ENCODE measurements at places on chromosomes 11 and 22.

DNA sequence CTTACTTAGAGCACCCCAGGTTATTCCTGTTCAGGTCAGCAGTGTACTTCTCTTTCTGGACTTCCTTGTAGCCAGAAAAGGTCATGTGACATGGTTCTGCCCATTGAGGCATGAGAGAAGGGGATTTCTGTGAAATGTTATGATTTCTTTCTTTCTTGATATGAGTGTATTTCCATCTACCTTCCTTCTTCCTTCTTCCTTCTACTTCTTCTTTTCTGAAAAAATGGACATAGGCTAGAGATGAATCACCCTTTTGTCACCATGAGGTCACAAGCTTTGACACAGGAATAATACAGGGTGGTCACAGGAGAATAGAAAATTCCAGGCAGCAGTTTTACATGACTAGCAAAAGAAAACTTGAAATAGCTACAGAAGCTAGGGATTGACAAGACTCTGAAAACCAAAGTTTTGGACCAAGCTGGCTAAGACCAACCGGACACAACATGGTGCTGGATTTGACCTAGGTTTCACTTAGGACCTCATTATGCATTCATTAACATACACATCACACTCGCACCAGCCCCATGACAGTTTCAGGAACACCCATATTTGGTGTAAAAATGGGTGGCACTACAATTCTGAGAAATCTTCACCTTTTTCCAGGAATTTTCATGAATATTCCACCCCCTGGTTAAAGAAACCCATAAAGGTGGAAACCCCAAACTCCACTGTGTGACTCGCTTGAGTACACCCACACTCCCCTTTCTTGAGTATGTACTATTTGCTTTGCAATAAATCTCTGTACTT is 21.2 kb upstream of the MAP6 start:
- no peak for DNase-seq

DNA sequence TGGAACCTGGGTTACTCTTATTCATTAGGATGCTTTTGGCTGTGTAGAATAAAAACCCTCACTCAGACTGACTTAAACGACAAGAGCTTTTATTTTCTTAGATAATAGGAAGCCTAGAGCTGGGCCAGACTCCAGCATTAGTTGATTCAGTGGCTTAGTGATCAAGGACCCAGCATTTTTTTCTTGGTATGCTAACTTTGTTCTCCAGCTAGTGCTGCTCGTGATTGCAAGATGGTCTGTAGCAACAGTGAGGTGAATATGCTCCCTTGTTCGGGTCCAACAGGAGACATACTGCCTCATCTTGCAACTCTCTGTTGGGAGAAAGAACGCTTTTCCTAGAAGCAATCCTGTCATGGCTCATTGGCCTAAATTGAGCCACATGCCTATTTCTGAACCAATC is 33.4 kb downstream of the INSC start:
- DNase-seq, result no peak

- DNase-seq, result no peak
Measured at GRCh38 chr11:128311742-128312719, 275.3 kb downstream of the ETS1 start.

DNA sequence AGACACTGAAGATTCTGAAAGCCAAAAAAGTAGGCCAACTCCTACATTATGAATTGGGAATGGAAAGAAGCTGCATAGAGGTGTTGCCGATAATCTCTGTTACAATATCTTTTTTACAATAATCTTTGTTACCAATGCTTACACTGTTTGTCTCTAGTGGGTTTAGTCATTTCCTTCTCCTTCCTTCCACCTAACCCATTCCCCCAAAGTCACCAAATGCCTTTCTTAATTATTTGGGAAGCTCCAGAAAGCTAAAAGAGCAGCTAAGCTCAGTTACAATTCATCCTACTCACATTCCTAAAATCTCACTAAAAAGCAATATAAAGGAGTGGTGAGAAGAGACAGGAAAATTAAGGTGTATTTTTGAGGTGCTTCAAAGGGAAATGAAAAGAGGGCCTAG is 313.7 kb downstream of the SWAP70 start:
- DNase-seq, result no peak

DNA sequence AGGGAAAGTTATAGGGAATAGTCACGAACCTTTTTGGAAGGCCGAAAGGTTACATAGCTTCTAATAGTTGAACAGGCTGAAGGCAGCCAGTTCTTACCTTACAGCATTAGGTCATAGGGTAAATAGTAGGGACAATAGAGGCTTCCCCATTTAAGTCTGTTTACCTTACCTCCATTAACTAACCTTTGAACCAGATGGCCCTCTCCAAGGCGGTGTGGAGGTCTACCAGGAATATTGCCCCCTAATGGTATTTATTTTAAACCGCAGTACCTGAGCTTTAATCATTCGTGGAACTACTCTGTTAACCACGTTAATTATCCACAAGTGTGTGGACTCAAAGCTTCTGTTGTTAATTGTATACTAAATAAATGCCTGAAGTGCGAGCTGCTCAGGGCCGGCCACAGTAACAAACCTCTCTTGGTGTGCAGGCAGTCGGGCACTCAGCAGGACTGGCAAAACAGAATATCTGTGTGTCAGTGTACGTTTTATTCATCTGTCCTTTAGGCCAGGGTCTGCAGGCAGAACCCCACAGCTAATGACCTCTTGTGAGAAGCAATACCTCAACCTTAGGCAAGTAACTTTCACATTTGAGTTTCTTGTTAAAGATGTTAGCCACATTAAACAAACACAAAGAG is 81.7 kb downstream of the PRCP start:
- DNase-seq, result no peak

DNA sequence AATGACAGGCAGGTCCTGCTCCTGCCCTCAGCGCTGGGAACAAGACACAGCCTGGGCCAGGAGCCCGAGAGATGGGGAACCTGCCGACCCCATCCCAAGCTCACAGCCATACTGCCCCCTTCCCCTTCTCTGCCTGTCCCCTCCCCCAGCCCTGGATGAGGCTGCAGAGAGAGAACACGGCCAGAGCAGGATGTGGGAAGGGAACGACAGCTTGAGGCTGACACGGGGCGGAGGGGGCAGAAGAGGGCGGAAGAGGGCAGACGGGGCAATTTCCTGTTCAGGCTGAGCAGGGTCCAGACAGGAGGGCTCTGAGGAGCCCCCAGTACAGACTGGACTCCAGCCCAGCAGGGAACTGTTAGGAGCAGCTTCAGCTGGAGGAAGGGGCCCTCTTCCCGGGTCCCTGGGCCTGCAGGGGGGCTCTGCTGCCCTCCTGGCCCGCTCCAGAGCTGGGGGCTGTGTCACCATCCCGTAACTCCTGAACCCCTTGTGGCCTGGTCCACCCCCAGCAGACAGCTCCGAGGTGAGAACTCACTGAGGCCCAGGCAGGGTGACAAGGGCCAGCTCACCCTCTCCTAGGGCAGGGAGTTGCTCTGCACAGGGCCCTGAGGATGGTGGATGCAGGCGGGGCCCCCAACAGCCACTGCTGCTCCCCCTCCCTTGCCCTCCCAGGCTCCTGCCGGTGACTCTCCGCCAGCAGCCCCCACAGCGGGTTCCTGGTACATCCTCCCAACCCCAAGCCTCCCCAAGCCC is 5.7 kb downstream of the CTSD start:
- DNase-seq, result no peak

DNA sequence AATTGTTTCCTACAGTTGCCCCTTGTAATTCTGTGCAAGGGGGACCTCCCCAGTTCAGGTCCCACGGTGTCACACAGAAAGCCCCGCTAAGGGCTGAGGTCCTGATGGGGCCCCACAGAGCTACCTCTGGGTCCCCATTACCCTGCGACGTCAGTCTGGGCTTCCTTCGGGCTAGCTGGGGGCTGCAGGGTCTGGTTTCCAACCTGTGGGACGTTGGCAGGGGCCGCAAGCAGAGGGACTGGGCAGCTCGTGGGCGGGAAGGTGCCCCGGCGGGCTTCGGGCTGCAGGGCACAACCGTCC is 698 bp downstream of the SLC37A4 start:
- peak; percentile 16 for DNase-seq

GRCh38 chr11:60159868-60160267 is 23.0 kb downstream of the MS4A6A start:
- no peak for DNase-seq

DNA sequence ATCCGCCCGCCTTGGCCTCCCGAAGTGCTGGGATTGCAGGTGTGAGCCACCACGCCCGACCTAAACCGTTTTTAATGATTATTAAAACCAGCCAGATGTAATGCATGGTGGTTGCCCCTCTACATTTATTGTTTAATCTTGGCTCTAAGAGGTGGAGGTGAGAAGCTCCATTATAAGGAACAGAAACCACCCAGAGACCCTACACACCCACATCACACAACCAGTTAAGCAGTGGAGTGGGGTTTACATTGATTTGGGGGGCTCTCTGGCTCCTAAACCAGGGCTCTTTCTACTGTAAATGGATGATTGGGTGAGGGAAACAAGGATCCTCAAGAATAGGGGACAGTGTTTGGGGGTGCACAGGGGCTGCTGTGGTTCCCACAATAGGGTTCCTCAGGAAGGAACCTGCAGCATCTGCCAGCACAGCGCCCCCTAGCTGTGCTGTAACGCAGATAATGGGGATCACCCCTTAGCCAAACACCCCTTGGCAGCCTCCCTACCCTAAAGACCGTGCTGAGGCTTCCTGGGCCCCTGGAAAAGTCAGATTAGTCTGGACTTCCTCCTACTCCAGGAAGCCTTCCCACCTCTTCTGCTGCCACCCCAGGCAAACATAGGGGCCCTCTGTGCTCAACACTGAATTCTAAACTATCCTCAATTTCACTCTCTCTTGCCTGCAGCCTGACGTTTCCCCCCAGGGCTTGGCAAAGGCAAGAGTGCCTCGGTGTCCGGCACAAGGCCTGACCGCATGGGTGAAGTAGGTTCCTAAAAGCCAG is 2.4 kb downstream of the MPST start:
- DNase-seq, result peak; percentile 57

DNA sequence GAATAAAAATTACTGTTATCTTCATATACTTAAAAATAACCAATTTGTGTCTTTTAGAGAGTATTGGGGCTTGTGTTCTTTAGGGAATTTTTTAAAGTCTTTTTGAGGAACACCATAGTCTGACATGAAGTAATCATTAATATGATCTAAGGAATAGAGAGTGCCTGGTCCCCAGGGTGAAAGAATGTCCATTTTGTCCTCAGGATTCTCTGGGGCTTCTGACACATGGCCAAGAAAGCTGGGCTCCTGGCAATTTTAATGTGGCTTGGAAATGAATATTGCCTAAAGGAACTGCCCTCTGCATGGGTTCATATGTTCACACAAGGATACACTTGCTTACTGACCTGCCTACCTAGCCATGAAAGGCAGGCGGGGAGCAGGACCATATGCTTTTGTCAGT is 33.7 kb downstream of the NF2 start:
- no peak for DNase-seq

DNA sequence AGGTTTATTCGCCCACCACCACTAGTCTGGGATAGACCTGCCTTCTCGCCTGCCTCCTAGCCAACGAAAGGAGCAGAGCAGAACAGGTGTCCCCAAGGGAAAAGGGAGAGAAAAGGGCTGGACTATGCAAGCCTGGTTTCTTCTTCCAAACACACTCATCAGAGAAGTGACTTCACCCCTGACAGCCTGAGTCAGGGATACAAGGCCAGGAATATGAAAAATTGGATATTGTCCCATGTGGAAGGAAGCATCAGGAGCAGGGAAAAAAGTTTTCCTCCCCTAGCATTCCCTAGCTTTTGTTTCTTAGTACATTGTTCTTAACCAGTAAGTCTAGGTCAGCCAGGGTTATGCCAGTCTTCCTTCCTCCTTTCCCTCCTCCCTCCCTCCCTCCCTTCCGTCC is 56.9 kb upstream of the TNRC6B start:
- DNase-seq, result no peak

DNA sequence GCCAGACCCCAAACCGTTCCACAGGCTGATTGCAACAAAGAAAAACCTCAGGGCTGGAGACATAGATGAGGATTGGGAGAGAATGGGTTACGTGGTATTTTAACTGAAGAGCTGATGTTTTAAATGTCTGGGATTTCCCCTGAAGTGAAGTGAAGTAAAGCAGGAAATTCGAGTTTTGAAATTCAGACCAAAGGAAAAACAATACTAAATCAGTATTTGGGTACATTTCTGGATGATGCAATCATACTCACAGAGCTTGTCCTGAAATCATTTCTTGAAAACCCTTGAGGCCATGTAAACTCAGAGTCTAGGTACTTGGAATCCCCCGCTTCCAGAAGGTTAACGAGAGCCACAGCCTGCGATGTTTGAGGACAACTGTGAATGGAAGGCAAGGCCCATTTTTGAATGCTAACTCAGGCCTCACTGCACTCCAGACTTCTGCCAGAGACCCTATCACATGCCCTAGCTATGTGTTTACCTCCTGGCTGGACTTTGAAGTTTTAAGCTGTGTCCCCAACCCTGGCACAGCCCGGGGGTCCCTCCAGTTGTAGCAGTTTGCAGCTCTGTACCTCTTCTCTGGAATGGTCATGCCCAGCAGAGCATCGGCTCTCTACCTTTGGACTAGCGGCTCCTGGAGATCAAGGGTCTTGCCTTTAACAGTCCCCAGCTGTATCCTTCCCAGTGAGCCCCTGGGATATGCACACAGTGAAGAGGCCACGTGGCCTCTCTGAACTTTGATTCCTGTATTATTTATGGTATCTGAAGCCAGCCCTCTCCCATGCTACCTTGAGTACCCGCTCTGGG is 5.4 kb upstream of the FTH1 start:
- no peak for DNase-seq

- DNase-seq, result no peak
Measured at GRCh38 chr11:2127482-2128129, 11.6 kb downstream of the IGF2 start.

GRCh38 chr11:64352099-64352994 is 6.6 kb upstream of the RPS6KA4 start:
- no peak for DNase-seq

- no peak for DNase-seq
Measured at GRCh38 chr22:45428391-45429385, 15.2 kb downstream of the RIBC2 start.

DNA sequence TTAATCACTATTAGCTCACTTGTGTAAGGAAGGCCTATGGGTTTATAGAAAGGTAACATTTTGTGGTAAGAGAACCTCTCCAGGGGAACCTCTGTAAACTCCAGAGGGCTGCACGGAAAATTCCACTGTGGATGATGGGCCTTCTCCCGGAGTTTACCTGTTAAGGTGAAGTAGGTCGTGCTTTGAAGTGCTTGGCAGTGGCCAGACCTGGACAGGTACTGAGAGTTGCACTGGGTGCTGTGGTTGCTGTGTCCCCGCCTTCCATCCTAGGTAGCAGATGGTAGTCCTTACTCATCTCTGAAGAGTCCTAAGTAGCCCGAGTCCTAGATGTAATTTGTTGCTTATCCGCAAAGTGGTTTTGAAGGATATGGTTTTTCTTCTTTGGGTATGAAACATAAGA is 133.4 kb downstream of the TEAD1 start:
- no peak for DNase-seq

DNA sequence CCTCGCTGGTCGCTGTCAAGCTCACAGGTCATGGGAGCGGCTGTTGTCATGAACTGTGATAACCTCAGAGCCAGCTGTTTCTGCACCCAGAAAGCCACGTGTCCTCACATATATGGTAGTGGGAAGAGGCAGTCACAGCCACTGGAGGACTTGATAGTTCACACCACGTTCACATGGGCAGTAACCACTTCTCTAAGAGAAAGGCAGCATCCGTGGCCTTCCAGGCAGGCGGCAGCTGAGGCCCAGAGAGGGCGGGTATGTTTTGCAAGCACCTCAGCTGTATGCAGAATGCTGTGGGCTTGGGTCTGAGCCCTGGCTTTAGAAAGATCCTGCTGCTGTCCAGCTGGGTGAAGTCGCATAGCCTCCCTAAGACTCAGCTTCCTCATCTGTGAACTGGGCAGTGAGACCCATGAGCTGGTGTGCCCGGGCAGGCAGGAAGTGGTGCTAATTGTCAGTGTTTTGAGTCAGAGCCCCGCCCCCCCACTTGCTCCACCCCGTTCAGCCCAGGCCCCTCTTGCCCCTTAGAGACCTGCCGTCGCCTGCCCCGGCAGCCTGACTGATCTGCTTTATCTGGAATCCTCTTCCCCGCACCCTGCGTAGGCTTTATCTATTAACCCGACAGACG is 13.3 kb downstream of the TTC38 start:
- DNase-seq, result no peak
